Glutamatergic neuron (in vitro differentiated cells): ENCODE measurements at places on chromosomes 1 and 21. TPM values are rescaled to one million over a fixed set of nuclear protein-coding genes. Genes with fewer than 3 reads are reported as not detected.

Gene HP1BP3
- 192 TPM for total RNA-seq

DNA sequence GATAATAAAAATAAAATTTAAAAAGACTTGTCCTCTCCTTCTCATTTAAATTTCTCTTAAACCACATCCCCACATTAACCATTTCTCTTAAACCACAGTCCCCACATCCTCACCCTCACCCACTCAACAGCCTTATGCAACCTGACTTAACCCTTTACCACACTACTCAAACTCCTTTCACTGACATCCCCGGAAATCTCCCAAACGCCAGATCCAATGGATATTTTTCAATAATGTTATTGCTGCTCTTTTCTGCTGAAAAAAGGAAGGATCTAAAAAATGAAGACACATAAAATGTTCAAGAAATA, 54.2 kb upstream of the EEIG2 start:
- no peak for DNase-seq

Gene TMPRSS15
- total RNA-seq, result not detected

DNA sequence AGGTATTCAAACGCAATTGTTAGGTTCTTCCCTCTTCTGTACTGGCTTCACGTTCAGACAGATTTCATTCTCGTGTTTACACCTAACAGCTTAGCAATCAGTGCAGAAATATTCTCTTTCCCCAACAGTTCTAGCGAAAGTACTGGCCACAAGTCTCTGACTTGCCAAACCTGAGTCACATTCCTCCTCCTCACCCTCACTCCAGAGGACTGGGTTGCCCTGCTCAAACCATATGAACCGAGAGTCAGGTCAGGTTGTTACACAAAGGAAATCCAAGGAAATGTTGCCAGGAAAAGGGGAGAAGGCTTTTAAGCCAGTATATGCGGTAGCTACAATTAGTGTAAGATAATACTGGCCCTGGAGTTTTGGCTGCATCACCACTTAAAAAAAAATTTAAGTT, 282.5 kb downstream of the RGS7 start:
- no peak for DNase-seq

- DNase-seq, result peak; percentile 69
Observed at GRCh38 chr1:119885903-119886783, 10.2 kb downstream of the ADAM30 start.

DNA sequence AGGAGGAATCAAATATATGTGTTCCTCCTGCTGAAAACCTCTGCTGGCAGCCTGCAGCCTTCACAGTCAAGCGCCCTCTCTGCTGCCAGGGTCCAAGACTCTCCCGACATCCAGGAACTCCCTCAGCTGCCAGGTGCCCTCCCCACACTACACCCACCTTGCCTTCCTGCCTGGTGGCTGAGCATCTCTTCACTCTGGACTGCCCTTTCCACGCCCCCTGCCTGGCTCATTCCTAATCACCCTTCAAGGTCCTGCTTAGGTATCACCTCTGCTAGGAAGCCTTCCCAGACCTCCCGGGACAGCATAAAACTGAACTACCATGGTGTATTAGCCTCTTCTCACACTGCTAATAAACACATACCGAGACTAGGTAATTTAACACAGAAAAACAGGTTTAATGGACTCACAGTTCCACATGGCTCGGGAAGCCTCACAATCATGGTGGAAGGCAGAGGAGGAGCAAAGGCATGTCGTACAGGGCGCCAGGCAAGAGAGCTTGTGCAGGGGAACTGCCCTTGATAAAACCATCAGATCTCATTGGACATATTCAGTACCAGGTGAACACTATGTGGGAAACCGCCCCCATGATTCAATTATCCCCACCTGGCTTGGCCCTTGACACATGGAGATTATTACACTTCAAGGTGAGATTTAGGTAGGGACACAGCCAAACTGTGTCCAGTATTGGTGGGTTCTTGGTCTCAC, 15.3 kb downstream of the LDLRAD1 start:
- no peak for DNase-seq

- DNase-seq, result no peak
Observed at GRCh38 chr1:170213596-170213995, 67.8 kb downstream of the NTMT2 start.
